ENCODE measurements at places on chromosomes 2 and 18. TPM values are rescaled to one million over a fixed set of nuclear protein-coding genes. Genes with fewer than 3 reads are reported as not detected.

- no peak for DNase-seq
- H3K4me1 ChIP-seq = peaks cover 5% of the 10 kb centered on the region
- H3K27me3 ChIP-seq = no peaks in the 10 kb centered on the region
- no peak overlapping the region for H3K4me3 ChIP-seq
These were observed 9.9 kb downstream of the C1D start for GRCh38 chr2:68052717-68053422.

- no peak overlapping the region for H3K4me3 ChIP-seq
- no peaks in the 10 kb centered on the region for H3K36me3 ChIP-seq
These were observed 72.9 kb downstream of the ZBTB7C start for GRCh38 chr18:48336332-48336731.

ABCG5 gene
- not detected for total RNA-seq

GRCh38 chr2:134301928-134302260 lies 48.0 kb downstream of the MGAT5 start:
- no peaks in the 10 kb centered on the region for H3K27me3 ChIP-seq
- no peaks in the 10 kb centered on the region for H3K36me3 ChIP-seq
- no peak for DNase-seq
- no peak overlapping the region for H3K27ac ChIP-seq
- no peaks in the 10 kb centered on the region for H3K4me1 ChIP-seq

DNA sequence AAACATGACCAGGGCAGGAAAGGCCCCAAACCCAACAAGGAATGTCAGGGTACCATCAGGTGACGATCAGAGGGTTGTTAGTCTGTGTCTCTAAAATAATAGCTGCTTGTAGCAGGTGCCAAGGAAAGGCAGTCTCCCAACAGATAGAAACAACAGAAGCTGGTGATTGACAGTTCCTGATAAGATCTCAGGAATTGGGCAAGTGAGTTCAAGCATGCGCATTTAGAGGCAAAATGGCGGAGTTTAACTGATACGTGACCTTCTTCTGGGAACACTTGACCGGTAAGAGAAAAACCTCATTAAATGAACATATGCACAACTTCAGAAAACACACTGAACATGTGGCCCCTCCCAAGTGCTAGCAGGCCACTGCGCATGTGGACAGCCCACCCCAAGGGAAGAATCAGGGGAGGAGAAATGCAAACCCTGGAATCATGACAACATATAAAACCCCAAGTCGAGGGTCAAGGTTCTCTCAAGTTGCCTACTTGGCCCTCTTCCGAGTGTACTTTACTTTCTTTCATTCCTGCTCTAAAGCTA lies 664.9 kb downstream of the KCNJ3 start:
- DNase-seq = no peak
- no peak overlapping the region for H3K4me3 ChIP-seq
- H3K4me1 ChIP-seq = no peaks in the 10 kb centered on the region
- H3K36me3 ChIP-seq = no peaks in the 10 kb centered on the region
- H3K27ac ChIP-seq = no peak overlapping the region

DNA sequence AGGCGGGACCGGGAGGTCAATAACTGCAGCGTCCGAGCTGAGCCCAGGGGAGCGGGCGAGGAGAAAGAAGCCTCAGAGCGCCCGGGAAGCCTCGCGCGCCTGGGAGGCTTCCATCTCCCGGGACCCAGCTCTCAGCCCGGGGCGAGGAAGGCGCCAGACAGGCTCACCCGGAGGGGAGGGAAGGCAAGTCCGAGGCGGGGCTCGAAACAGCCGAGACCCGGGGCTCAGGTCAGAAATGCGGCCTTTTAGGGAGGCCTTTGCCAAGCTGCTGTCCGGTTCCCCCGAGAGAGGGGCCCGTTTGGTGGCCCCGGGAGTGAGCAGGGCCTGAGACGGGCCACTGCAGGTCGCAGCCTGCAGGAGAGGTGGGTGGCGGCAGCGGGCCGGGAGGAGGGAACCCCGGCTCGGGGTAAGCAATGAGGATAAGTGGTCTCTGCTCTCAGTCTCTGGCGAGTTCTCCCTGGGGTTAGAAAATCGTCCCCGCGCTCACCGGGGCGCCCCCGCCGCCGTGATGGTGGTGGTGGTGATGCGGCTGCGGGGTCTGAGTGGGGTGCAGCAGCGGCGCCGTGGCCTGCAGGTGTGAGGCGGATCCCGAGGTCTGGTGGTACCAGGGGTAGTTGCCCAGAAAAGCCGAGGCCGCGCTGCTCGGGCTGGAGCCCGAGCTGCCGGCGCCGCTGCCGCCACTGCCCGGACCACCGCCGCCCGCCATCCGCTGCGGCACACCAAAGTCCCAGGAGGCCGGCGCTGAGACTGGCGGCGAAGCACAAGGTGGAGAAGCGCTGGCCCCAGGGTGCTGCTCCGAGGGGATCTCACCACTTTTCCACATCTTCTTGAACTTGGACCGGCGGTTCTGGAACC lies 2.4 kb downstream of the DLX2 start:
- peaks cover 93% of the 10 kb centered on the region for H3K27me3 ChIP-seq
- no peaks in the 10 kb centered on the region for H3K36me3 ChIP-seq

GRCh38 chr2:234852941-234853340 lies 98.9 kb upstream of the SH3BP4 start:
- no peak overlapping the region for H3K4me3 ChIP-seq
- no peaks in the 10 kb centered on the region for H3K36me3 ChIP-seq
- DNase-seq = no peak
- no peaks in the 10 kb centered on the region for H3K4me1 ChIP-seq
- H3K27me3 ChIP-seq = no peaks in the 10 kb centered on the region

DNA sequence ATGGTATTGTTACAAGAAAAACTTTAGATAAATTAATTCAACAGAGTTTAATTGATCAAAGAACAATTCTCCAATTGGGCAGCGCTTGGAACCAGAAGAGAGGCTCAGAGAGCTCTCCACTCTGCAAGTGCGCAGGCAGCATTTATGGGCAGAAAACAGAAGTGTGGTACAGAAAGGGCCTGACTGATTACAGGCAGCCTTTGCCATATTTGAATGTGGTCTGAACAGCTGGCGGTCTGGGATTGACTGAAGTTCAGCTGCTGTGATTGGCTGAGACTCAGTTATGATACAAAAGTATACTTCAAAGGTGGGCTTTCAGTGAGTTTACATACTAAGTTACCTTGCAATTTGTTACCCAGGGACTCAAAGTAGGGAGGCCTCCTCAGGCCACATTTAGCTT lies 301.3 kb upstream of the ID2 start:
- no peak overlapping the region for H3K27ac ChIP-seq
- no peaks in the 10 kb centered on the region for H3K4me1 ChIP-seq
- H3K27me3 ChIP-seq = no peaks in the 10 kb centered on the region
- no peak overlapping the region for H3K4me3 ChIP-seq
- H3K36me3 ChIP-seq = no peaks in the 10 kb centered on the region

DNA sequence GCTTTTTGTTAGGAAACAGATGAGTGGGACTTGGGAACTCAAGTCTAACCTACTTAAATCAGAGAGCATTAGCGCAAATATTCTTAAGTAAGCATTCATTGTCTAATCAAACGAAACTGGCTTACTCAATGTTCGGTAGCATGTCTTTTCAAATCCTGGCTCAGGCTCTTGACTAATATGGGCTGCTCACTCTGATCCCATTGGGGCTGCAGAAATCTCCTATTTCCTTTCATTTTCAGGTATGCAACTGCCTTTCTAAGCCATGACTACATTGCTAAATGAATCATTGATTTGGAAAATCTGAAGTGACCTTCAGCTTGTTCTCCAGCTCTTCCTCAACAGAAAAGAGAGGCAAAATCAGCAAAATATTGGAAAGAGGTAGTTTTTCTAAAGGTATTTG lies 2084.4 kb upstream of the PIK3C3 start:
- no peaks in the 10 kb centered on the region for H3K27me3 ChIP-seq
- H3K4me3 ChIP-seq = no peak overlapping the region
- DNase-seq = no peak
- no peak overlapping the region for H3K27ac ChIP-seq

DNA sequence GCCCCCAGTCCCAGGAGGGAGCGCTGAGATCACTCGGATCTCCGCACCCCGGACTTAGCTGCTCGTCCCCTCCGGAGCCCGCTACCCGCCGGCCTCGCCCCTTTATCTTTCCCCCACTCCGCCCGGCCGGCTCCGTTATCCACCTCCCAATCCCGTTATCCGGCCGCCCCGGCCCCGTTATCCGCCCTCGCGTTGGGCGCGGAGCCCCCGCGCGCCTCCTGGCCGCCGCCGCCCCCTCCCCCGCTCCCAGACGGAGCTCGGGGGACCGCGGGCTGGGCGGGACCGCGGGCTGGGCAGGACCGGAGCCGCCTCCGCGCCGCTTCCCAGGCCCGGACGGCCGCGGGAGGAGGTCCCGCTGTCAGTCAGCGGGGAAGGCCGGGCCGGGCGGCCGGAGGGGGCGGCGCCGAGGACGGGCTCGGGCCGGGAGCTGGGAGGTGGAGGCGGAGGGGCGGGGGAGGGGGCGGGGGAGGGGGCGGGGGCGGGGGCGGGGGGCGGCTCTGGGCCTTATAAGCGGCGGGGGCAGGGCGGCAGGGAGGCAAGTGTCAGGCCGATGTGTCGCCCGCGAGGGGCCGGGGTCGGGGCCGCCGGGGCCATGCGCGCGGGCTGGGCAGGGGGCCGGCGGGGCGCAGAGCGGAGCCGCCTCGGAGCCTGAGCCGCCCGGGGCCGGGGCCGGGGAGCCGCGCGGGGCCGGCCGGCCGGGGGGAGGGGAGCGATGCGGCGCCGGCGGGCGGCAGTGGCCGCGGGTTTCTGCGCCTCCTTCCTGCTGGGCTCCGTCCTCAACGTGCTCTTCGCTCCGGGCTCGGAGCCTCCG lies at the start of gene PKDCC:
TSS of gene PKDCC (plus strand) at position 534 of the 811 bp plus-strand sequence. CDS start at position 713, 179 bp downstream.
- no peaks in the 10 kb centered on the region for H3K4me1 ChIP-seq
- peak within 1 kb of the TSS; percentile 83 for H3K4me3 ChIP-seq
- DNase-seq = peak; percentile 89

GRHL1 gene
- total RNA-seq = 2.8 TPM

CNGA3 gene
- not detected for total RNA-seq

DNA sequence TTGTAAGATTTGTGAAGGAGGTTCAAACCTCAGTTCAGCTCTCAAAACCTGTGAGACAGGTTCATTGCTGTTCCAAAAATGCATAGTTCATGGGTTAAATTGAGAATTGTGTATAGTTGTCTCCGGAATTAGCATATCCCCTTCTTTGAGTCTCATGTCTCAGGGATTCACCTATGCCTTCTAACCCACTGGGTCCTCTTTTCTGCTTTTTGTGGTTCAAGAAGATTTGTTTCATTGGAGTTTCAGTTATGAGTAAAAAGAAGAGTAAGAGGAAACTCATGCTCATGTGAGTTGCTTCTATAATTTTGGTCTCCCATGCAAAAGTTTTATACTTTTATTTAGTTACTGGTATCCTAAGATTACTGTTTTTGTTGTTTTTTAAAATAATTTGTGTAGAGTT lies 1219.8 kb upstream of the ZEB2 start:
- DNase-seq = no peak
- no peak overlapping the region for H3K4me3 ChIP-seq
- no peaks in the 10 kb centered on the region for H3K27me3 ChIP-seq
- no peak overlapping the region for H3K27ac ChIP-seq
- H3K4me1 ChIP-seq = no peaks in the 10 kb centered on the region

COL4A3 gene
- 7.6 TPM for total RNA-seq

DNA sequence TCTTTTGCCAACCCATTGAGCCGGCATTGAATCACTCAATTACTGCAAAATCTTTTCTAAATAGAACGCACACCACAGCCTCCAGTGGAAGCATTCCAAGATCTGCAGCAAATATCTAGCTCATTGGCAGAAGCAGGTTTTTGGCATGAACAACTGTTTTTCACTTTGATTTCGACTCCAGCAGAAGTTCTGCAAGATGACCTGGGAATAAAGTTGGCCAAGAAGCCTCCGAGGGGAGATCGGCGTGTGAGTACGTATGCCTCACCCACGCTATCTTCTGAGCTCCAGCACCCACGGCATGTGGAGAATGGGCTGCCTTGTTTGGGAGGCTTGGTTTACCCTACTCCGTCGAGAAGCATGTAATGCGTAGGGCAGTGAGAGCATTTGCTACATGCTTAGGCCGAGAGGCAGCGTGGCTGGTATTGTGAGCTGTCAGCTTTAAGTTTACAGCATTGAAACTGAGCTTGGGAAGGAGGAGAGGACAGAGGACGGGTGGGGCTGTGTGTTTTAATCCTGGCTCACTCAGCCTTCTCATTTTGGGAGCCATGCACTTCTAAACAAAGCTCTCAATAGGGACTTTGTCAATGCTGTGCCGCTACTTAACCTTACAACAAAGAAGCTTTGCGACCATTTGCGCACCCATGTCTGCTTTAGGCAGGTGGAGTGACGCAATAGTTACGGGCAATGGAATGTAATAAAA lies 10.5 kb downstream of the PCARE start:
- H3K36me3 ChIP-seq = no peaks in the 10 kb centered on the region
- no peak for DNase-seq
- H3K4me3 ChIP-seq = no peak overlapping the region
- no peaks in the 10 kb centered on the region for H3K27me3 ChIP-seq
- no peak overlapping the region for H3K27ac ChIP-seq
- H3K4me1 ChIP-seq = no peaks in the 10 kb centered on the region

SERPINB12 gene
- not detected for total RNA-seq

- H3K27ac ChIP-seq = peak overlapping the region; percentile 98
- no peaks in the 10 kb centered on the region for H3K27me3 ChIP-seq
- peak overlapping the region; percentile 98 for H3K4me3 ChIP-seq
- H3K36me3 ChIP-seq = no peaks in the 10 kb centered on the region
These were observed 1.1 kb downstream of the DNAJC27 start for GRCh38 chr2:24970483-24971285.

DNA sequence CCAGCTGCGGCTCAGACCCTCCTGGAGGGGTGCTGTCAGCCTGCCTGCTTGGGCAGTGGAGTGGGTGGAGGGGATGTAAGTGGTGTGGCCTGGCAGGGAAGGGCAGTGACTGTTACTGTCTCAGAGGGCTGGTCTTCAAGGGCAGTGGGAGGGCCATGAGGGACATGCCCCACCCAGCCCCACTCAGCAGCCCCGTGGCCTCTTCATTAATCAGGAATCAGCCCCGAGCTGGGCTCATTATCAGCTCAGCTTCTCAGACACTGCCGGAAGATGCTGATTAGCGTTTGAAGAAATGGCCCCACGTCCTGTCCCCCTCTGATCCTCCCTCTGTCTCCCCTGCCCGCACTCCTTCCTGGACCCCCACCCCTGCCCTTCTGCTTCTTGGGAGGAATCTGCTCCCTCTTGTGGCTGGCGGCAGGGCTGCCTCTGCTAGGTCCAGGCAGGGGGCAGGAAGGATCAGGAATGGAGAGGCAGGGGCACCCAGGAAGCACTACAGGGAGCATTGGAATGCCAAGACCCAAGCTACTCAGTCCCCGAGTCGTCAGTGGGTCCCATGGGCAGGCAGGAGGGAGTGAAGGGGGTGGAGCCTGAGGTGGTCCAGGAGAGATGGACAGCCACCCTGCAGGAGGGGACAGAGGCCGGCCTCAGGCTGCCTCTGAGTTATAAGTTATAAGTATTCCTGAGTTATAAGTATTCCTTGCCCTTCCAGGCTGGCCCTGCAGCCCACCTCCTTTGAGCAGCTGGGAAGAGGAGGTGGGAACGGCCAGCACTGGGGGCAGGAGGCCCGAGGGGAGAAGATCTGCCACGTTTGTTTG lies 7.0 kb downstream of the ASIC4 start:
- peaks cover 7% of the 10 kb centered on the region for H3K4me1 ChIP-seq
- DNase-seq = peak; percentile 55
- peak overlapping the region; percentile 94 for H3K27ac ChIP-seq
- H3K27me3 ChIP-seq = no peaks in the 10 kb centered on the region
- no peak overlapping the region for H3K4me3 ChIP-seq
- no peaks in the 10 kb centered on the region for H3K36me3 ChIP-seq
